ENCODE measurements at places on chromosomes 7 and 10. TPM values are rescaled to one million over a fixed set of nuclear protein-coding genes. Genes with fewer than 3 reads are reported as not detected.

The ADRA2A gene
- 0.09 TPM for total RNA-seq

The OR6B1 gene
- not detected for total RNA-seq

The ADAM22 gene
- 4.3 TPM for total RNA-seq

The UCN3 gene
- total RNA-seq, result 0.19 TPM

The ITIH2 gene
- 0.19 TPM for total RNA-seq

The ITGA8 gene
- total RNA-seq, result 1.3 TPM

The ADCY1 gene
- 0.38 TPM for total RNA-seq

The FAM25G gene
- 1.2 TPM for total RNA-seq

The ADGRA1 gene
- total RNA-seq, result not detected

The ST8SIA6 gene
- total RNA-seq, result 0.42 TPM

The VSTM2A gene
- total RNA-seq, result not detected

The GLI3 gene
- 3.2 TPM for total RNA-seq

The FAM237B gene
- not detected for total RNA-seq

The OR6V1 gene
- total RNA-seq, result not detected

The AKR1C2 gene
- total RNA-seq, result 1.0 TPM

The SLC39A12 gene
- 0.05 TPM for total RNA-seq

The ATP6V0A4 gene
- total RNA-seq, result 0.24 TPM

The BMPER gene
- total RNA-seq, result 1.0 TPM

The FAM241B gene
- total RNA-seq, result 1.0 TPM

The DNAJC12 gene
- 4.4 TPM for total RNA-seq

The KCP gene
- total RNA-seq, result 0.09 TPM

The PRLHR gene
- total RNA-seq, result 0.05 TPM

The AKR1D1 gene
- 0.05 TPM for total RNA-seq

The SLC16A12 gene
- total RNA-seq, result 0.24 TPM

The RADIL gene
- total RNA-seq, result 0.19 TPM

The SMKR1 gene
- 0.52 TPM for total RNA-seq

- H3K27me3 ChIP-seq, result no peaks in the 10 kb centered on the region
- no peak overlapping the region for H3K27ac ChIP-seq
- H3K4me3 ChIP-seq, result no peak overlapping the region
- no peaks in the 10 kb centered on the region for H3K36me3 ChIP-seq
Measured at GRCh38 chr7:78769481-78770101, 683.9 kb downstream of the MAGI2 start.

GRCh38 chr7:336810-337566 lies 47.0 kb downstream of the FOXL3 start:
- DNase-seq, result no peak
- no peak overlapping the region for H3K27ac ChIP-seq
- H3K4me3 ChIP-seq, result no peak overlapping the region
- peaks cover 20% of the 10 kb centered on the region for H3K4me1 ChIP-seq

GRCh38 chr7:50678586-50678985 lies 104.1 kb downstream of the GRB10 start:
- no peak overlapping the region for H3K27ac ChIP-seq
- no peaks in the 10 kb centered on the region for H3K4me1 ChIP-seq
- no peak for DNase-seq
- H3K4me3 ChIP-seq, result no peak overlapping the region
- H3K36me3 ChIP-seq, result no peaks in the 10 kb centered on the region
- no peaks in the 10 kb centered on the region for H3K27me3 ChIP-seq

DNA sequence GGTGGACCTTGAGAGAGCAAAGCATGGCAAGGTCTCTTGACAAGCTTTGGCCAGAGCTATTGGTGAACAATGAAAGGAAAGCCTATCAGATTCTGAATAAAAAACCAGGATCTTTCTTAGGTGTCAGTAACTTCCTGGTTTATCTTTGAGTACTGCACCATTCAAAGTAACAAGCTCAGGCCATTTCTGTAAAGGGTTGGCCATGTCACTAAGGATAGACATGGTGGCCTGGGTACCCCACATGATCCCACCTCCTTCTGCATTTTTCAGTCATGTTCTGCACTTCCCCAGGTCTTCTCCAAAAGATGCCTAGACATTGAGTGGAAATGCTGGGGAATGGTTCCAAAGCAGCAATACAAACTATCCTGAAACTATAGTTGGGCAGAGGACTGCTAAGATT lies 242.0 kb downstream of the ARHGAP12 start:
- no peaks in the 10 kb centered on the region for H3K36me3 ChIP-seq
- H3K4me3 ChIP-seq, result no peak overlapping the region
- no peaks in the 10 kb centered on the region for H3K27me3 ChIP-seq
- no peaks in the 10 kb centered on the region for H3K4me1 ChIP-seq
- peak; percentile 13 for DNase-seq
- no peak overlapping the region for H3K27ac ChIP-seq

DNA sequence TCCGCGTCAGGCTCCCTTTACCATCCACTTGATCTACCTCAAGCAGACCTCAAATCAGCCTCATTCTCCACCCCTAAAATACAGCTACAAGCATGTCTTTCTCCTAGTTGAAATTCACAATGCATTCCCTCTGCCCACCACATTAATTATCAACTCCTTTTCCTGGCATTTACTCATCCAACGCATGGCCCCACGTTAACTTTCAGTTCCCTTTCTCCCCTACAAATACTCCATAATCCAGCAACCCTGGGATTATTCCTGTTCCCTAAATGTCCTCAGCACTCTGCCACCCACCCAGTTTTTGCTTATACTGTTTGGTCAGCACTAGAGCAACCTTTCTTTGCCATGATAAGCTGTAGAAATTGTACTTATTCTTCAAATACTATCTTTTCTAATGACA lies 5.7 kb upstream of the VIM start:
- DNase-seq, result no peak
- no peaks in the 10 kb centered on the region for H3K36me3 ChIP-seq
- no peak overlapping the region for H3K27ac ChIP-seq
- no peaks in the 10 kb centered on the region for H3K27me3 ChIP-seq
- H3K4me3 ChIP-seq, result no peak overlapping the region

DNA sequence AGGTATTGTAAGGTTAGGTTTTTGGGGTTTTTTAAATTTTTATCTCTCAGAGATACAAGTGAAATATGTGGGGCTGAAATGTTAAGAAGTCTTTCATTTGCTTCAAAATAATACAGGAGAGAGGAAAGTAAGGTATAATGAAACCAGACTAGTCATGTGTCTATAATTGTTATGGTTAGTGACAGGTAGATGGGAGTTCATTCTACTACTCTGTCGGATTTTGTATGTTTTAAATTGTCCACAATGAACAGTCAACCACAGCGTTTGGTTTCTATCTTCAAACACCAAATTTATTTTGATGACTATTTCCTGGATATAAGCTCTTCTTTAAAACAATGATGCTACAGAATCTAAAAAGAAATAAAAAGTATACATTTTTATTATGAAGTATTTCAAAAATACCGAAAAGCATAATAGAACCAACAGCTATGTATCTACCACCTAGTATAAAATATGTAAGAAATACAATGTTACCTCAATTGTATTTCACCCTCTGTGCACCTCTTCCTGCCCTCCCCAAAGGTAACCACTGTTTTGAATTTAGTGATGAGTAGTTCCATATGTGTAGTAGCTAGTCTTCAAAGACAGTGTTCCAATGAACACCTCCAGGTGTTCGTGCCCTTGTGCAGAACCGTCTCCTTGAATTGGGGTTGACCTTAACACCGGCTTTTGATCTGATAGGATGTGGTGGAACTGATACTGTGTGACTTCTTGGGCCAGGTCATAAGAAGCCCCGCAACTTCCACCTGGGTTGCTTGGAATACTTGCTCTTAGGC lies 74.8 kb upstream of the CDK1 start:
- no peak overlapping the region for H3K27ac ChIP-seq
- no peak for DNase-seq
- no peaks in the 10 kb centered on the region for H3K27me3 ChIP-seq
- H3K4me3 ChIP-seq, result no peak overlapping the region

DNA sequence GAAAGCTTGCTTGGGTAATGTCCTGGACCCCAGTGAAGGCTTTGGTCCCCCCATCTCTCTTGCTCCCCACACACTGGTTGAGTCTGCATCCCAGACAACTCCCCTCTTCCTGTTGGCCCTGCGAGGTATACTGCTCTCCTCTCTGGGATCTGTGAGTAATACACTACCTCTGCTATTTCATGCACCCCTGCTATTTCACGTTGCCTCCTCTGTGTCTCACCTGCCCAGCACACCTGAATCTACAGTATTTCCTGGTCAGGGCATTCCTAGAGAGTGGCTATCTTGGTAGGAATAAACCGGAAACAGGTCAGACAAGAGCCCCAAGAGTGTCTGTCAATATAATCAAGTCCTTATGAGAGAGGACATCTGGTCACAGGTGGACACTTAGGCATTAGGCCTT lies 114.3 kb upstream of the ODAD2 start:
- no peak for DNase-seq
- no peak overlapping the region for H3K4me3 ChIP-seq
- no peaks in the 10 kb centered on the region for H3K4me1 ChIP-seq
- H3K36me3 ChIP-seq, result no peaks in the 10 kb centered on the region

- H3K4me3 ChIP-seq, result no peak overlapping the region
- no peaks in the 10 kb centered on the region for H3K36me3 ChIP-seq
- no peak overlapping the region for H3K27ac ChIP-seq
Measured at GRCh38 chr7:105985672-105986215, 22.7 kb downstream of the CDHR3 start.

DNA sequence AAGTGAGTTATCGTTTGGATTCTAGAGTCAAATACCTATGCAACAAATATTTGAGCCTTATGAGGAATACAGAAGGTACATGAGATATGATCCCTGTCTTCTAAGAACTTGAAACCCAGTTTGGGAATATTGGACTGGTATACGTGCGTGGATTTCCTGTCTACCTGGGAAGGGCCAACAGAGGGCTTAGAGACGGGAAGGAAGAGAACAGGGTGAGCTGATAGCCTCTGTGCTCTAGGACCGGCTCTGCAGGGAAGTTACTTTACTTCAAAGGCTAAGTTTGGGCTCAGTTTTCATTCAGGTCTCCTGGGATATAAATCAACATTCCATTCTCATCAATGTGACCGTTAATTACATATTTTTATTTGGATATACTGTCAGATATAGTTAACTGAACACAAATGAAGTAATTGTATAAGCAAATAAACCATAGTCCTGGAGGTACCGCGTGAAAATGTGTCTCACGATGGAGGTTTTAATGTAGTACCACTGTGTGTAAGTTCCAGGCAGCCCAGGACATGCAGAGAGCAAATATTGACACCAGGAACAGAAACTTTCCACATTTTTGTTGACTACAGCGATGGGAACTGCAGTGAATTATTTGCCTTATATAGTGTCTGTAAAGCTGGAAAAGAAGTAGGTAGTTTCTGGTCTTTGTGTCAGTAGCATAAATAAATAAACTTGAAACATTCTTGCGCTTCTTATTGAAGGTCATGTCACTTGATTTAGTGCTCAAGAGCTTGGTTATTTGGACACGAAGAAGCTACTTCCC lies 8.6 kb downstream of the CHST12 start:
- H3K36me3 ChIP-seq, result no peaks in the 10 kb centered on the region
- H3K27me3 ChIP-seq, result no peaks in the 10 kb centered on the region
- H3K4me3 ChIP-seq, result no peak overlapping the region
- H3K4me1 ChIP-seq, result peaks cover 39% of the 10 kb centered on the region

GRCh38 chr10:71587941-71588573 lies 131.5 kb downstream of the C10orf105 start:
- H3K27me3 ChIP-seq, result peaks cover 10% of the 10 kb centered on the region
- H3K4me1 ChIP-seq, result no peaks in the 10 kb centered on the region
- no peak overlapping the region for H3K4me3 ChIP-seq
- H3K27ac ChIP-seq, result no peak overlapping the region
- DNase-seq, result no peak

DNA sequence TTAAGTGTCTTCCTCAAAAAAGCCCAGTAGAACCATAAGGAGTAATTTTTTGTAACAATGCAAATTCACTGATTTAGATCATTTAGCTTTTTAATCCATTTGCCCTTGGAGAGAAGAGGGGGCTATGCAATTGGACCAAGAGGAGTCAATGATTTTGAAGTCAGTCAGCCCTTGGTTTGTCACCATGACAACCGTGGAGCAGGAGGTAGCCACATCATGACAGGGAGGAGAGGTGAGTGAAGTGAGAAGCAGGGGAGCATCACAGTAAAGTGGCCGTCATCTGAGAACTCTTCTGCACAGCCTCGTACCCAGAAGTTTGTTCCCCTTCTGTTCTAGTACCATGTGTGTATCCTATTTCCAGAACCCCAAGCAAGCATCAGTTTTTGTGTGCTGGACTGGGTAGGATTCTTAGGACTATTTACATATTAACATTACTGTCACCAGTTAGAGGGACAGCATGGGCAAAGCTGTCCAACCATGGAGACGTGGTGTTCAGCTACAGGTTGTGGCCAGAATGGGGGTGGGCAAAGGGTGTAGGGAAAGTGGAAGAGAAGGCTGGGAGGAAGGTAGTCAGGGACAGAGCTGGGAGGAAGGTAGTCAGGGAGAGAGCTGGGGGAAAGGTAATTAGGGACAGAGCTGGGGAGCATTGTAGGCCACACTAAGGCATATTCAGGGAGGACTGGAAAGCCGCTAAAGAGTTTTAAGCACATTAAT lies 13.1 kb downstream of the UBE3C start:
- no peak overlapping the region for H3K4me3 ChIP-seq
- peaks cover 4% of the 10 kb centered on the region for H3K36me3 ChIP-seq
- no peak overlapping the region for H3K27ac ChIP-seq
- DNase-seq, result no peak

GRCh38 chr7:30976381-30976780 lies 12.6 kb downstream of the GHRHR start:
- H3K4me3 ChIP-seq, result no peak overlapping the region
- DNase-seq, result no peak
- no peaks in the 10 kb centered on the region for H3K36me3 ChIP-seq
- H3K27ac ChIP-seq, result no peak overlapping the region

- DNase-seq, result no peak
- no peak overlapping the region for H3K27ac ChIP-seq
- no peaks in the 10 kb centered on the region for H3K36me3 ChIP-seq
- no peaks in the 10 kb centered on the region for H3K4me1 ChIP-seq
- H3K27me3 ChIP-seq, result no peaks in the 10 kb centered on the region
- no peak overlapping the region for H3K4me3 ChIP-seq
Measured at GRCh38 chr7:156058248-156058647, 246.0 kb upstream of the SHH start.

GRCh38 chr10:79146611-79147130 lies 77.9 kb downstream of the ZMIZ1 start:
- no peak for DNase-seq
- H3K4me3 ChIP-seq, result no peak overlapping the region
- H3K27ac ChIP-seq, result peak overlapping the region; percentile 81
- peaks cover 98% of the 10 kb centered on the region for H3K4me1 ChIP-seq
- no peaks in the 10 kb centered on the region for H3K27me3 ChIP-seq

GRCh38 chr7:21269021-21269420 lies 158.9 kb upstream of the SP4 start:
- no peak overlapping the region for H3K4me3 ChIP-seq
- no peaks in the 10 kb centered on the region for H3K36me3 ChIP-seq
- H3K27ac ChIP-seq, result no peak overlapping the region
- H3K4me1 ChIP-seq, result no peaks in the 10 kb centered on the region
- no peak for DNase-seq

- DNase-seq, result no peak
- peaks cover 56% of the 10 kb centered on the region for H3K4me1 ChIP-seq
- H3K36me3 ChIP-seq, result peaks cover 16% of the 10 kb centered on the region
- no peak overlapping the region for H3K4me3 ChIP-seq
Measured at GRCh38 chr7:143384661-143385631, 3.8 kb downstream of the ZYX start.

GRCh38 chr7:127809261-127809702 lies 157.3 kb downstream of the SND1 start:
- no peaks in the 10 kb centered on the region for H3K4me1 ChIP-seq
- no peaks in the 10 kb centered on the region for H3K27me3 ChIP-seq
- no peak overlapping the region for H3K27ac ChIP-seq
- DNase-seq, result no peak
- H3K4me3 ChIP-seq, result no peak overlapping the region

GRCh38 chr10:31759124-31759798 lies 169.4 kb downstream of the ARHGAP12 start:
- DNase-seq, result peak; percentile 11
- H3K4me1 ChIP-seq, result peaks cover 13% of the 10 kb centered on the region
- H3K27ac ChIP-seq, result peak overlapping the region; percentile 79
- H3K36me3 ChIP-seq, result no peaks in the 10 kb centered on the region
